ENCODE measurements at places on chromosomes 16 and 17. TPM values are rescaled to one million over a fixed set of nuclear protein-coding genes. Genes with fewer than 3 reads are reported as not detected.

DNA sequence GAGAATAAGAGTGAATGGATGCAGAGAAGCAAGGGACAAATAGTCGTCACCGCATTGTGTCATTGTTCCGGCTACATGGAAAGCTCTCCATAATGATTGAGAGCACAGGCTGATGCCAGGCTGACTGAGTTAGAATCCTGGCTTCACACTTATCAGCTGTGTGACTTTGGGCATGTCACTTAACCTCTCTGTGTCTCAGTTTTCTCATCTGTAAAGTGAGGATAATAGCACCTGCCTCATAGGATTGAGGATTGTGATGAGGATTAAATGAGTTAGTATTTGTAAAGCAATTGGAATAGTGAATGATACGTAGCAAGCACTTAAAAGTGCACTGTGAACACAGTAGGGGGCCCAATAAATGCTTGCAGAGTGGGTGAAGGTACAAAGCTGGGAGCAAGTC, 45.7 kb upstream of the LYRM9 start:
- no peaks in the 10 kb centered on the region for H3K36me3 ChIP-seq
- no peaks in the 10 kb centered on the region for H3K27me3 ChIP-seq
- no peak for DNase-seq

- peaks cover 42% of the 10 kb centered on the region for H3K27me3 ChIP-seq
- DNase-seq, result no peak
Measured at GRCh38 chr17:7706631-7707354, 1.8 kb downstream of the EFNB3 start.

DNA sequence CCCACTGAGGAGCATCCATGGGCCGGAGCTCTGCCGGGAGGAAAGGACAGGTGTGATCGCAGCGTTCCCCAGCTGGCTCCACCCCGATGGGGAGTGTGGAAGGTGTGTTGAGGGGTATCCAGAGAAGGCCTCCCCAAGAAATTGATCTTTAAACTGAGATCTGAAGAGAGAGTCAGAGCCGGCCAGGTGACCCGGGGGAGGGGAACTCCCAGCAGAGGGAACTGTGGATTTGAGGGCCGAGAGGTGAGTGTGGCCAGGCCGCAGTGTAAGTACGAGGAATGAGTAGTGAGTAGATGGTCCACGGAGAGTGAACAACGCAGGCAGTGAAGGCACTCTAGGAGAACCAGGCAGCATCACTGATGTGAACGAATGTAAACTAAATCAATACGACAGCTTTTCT, 80.2 kb downstream of the RPTOR start:
- H3K4me3 ChIP-seq, result no peak overlapping the region
- H3K4me1 ChIP-seq, result no peaks in the 10 kb centered on the region
- no peak overlapping the region for H3K27ac ChIP-seq
- H3K27me3 ChIP-seq, result no peaks in the 10 kb centered on the region

DNA sequence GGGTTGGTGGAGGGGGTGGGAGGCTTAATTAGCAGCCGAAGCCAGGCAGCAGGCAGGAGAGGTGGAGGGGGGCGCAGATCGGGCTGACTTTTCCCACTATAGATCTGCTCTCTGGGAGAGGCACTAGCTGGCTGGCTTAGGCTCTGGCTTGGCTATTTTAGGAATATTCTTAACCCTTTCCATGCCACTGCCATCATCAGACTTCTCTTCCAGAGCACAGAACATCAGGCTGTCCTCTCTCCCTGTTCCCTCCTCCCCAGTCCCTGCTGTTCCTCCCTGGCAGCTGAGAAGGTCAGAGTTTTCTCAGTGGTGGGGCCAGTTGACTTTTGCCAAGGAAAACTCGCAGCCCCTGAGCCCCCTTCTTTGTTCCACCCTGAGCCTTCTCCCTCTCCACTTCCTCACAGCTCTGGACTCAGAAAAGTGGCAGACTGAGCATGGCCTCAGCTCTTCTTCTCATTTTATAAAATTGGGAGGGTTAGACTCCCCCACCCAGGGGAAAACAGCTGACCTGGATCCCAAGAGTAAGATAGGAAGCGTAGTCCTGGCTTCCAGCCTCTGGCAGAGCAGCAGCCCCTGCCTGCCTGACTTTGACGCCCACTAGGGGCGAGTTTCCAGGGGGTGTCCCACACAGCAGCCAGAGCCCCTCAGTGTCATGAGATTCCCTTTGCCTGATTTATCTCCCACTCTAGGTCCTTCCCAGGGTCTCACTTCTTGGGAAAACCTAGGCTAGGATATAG, 9.9 kb upstream of the C1QL1 start:
- no peak for DNase-seq
- H3K4me3 ChIP-seq, result no peak overlapping the region
- H3K36me3 ChIP-seq, result no peaks in the 10 kb centered on the region
- H3K4me1 ChIP-seq, result peaks cover 38% of the 10 kb centered on the region

- H3K36me3 ChIP-seq, result no peaks in the 10 kb centered on the region
- H3K27me3 ChIP-seq, result peaks cover 13% of the 10 kb centered on the region
- no peak overlapping the region for H3K4me3 ChIP-seq
- H3K27ac ChIP-seq, result no peak overlapping the region
- no peaks in the 10 kb centered on the region for H3K4me1 ChIP-seq
- DNase-seq, result no peak
Measured at GRCh38 chr16:2858245-2859025, 465 bp upstream of the PRSS22 start.

DNA sequence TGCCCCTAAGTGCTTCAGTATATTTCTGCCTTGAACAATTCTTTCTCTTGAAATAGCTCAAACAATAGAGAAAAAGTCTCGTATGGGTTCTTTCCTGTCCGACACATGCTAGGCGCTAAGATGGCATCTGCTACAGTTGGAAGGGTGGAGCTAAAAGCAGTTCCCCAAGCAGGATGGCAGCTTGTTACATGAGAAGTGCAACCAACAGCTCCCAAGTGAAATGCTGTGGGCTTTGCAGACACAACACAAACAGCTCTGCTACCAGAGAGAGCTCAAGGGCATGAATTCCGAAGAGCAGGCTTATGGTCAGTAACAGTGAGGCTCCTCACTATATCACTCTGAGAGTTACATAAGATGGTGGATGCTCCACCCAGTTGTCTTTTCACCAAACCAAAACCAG, 83.8 kb downstream of the VPS53 start:
- H3K36me3 ChIP-seq, result peaks cover 38% of the 10 kb centered on the region
- no peak for DNase-seq
- H3K27me3 ChIP-seq, result no peaks in the 10 kb centered on the region
- no peak overlapping the region for H3K4me3 ChIP-seq
- no peak overlapping the region for H3K27ac ChIP-seq

ROGDI gene
- 95.0 TPM for total RNA-seq

DNA sequence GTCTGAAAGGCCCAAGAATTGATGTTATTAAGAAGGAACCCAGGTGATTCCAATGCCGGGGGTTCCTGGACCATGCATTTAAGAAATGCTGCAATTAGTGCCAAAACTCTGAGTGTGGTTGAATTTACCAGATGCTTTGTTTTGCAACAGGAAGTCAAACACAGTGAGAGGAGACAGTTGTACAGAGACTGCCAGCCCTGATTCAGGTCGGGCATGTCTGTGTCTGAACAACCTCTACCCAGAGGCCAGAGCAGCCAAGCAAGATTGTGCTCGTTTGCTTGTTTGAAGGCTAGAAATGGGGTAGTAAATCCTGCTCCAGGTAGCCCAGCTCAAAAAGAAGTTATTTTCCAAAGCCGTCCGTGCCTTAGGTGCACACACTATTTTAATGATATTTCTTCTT, 412.4 kb upstream of the ERCC4 start:
- no peaks in the 10 kb centered on the region for H3K4me1 ChIP-seq
- H3K27me3 ChIP-seq, result no peaks in the 10 kb centered on the region
- no peak overlapping the region for H3K4me3 ChIP-seq
- H3K36me3 ChIP-seq, result no peaks in the 10 kb centered on the region

MFAP4 gene
- 15.7 TPM for total RNA-seq

KRTAP2-3 gene
- total RNA-seq, result not detected

MRM3 gene
- total RNA-seq, result 15.5 TPM

- H3K27me3 ChIP-seq, result no peaks in the 10 kb centered on the region
- no peak overlapping the region for H3K4me3 ChIP-seq
- no peak overlapping the region for H3K27ac ChIP-seq
- no peaks in the 10 kb centered on the region for H3K36me3 ChIP-seq
Measured at GRCh38 chr17:43790311-43790940, 10.2 kb downstream of the CFAP97D1 start.

- no peaks in the 10 kb centered on the region for H3K27me3 ChIP-seq
- peak overlapping the region; percentile 72 for H3K4me3 ChIP-seq
- H3K36me3 ChIP-seq, result no peaks in the 10 kb centered on the region
- peak; percentile 84 for DNase-seq
Measured at GRCh38 chr17:35433075-35433894, 985 bp upstream of the SLFN12 start.

GRCh38 chr16:27737513-27737912, 187.6 kb downstream of the KATNIP start:
- H3K27ac ChIP-seq, result no peak overlapping the region
- H3K36me3 ChIP-seq, result peaks cover 18% of the 10 kb centered on the region
- no peak overlapping the region for H3K4me3 ChIP-seq
- H3K4me1 ChIP-seq, result no peaks in the 10 kb centered on the region
- H3K27me3 ChIP-seq, result no peaks in the 10 kb centered on the region

C16orf92 gene
- not detected for total RNA-seq

LCAT gene
- total RNA-seq, result 14.8 TPM

DNA sequence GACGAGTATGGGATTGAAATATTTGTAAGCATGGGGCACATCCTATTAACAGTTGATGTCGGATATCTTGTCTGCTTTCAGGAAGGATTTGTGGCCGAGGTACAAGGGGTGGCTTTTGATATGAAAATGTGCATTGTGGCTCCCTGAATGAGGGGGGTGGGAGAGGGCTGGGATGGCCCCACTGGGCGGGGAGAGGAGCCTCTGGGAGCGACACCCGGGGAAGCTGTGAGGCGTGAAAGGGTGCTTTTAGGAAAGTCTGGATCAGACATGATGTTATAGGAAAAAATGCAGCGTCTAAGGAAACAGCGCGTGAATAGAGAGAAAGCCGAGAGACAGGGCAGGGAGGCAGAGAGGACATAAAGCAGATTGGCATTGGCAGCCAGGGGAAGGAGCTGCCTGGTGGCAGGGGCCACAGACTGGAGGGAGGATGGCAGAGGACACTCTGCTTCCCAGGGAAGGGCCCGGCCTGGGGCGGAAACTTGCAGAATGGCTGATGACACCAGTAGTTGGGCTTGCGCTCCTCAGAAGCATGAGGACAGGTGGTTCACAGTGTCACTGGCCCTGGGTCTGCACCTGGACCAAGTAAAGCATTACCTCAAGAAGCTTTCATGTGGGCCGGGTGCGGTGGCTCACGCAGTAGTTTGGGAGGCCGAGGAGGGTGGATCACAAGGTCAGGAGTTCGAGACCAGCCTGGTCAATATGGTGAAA, 95.7 kb downstream of the NTN1 start:
- no peak overlapping the region for H3K4me3 ChIP-seq
- H3K4me1 ChIP-seq, result peaks cover 6% of the 10 kb centered on the region
- no peak for DNase-seq
- H3K36me3 ChIP-seq, result no peaks in the 10 kb centered on the region
- no peak overlapping the region for H3K27ac ChIP-seq
- H3K27me3 ChIP-seq, result no peaks in the 10 kb centered on the region

ABCA8 gene
- 54.5 TPM for total RNA-seq

- H3K4me1 ChIP-seq, result no peaks in the 10 kb centered on the region
- no peaks in the 10 kb centered on the region for H3K27me3 ChIP-seq
- H3K27ac ChIP-seq, result no peak overlapping the region
- H3K4me3 ChIP-seq, result no peak overlapping the region
Measured at GRCh38 chr16:72468582-72468981, 296.6 kb upstream of the PMFBP1 start.

- no peak overlapping the region for H3K27ac ChIP-seq
- DNase-seq, result no peak
- H3K36me3 ChIP-seq, result no peaks in the 10 kb centered on the region
- H3K4me3 ChIP-seq, result no peak overlapping the region
- peaks cover 33% of the 10 kb centered on the region for H3K4me1 ChIP-seq
- no peaks in the 10 kb centered on the region for H3K27me3 ChIP-seq
Measured at GRCh38 chr16:79097771-79098170, 502.8 kb downstream of the MAF start.

GAST gene
- not detected for total RNA-seq

DNA sequence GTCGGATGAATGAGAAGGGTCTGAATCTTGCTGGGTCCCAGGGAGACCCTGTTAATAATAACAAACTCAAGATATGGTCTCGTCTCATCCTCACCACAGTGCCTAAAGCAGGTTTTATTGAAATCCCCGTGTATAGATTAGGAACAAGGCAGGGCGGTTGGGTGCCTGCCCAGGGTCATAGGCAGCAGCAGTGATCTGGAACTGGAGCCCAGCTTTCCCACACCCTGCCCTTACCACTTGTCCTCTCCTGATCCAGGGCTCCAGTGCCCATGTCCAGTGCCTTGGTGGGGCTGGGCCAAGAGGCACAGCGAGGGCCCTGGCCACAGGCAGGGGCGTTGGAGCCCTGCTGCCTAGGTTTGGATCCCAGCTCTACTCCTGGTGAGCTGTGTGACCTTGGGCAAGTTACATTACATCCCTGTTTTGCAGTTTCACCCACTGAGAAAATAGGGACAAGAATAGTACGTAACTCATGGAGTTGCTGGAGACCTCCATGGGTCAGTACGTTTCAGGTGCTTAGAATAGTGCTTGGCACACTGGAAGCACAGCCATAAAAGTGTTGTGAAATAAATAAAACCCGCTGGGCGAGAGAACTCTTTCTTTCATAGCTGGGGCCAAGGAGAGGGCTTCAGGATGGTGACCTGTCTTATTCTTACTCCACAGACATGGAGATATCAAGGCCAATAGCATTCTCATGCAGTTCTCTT, 13.9 kb downstream of the SOCS3 start:
- H3K4me1 ChIP-seq, result peaks cover 39% of the 10 kb centered on the region
- no peak for DNase-seq
- no peak overlapping the region for H3K27ac ChIP-seq
- H3K27me3 ChIP-seq, result no peaks in the 10 kb centered on the region
- H3K36me3 ChIP-seq, result no peaks in the 10 kb centered on the region

DNA sequence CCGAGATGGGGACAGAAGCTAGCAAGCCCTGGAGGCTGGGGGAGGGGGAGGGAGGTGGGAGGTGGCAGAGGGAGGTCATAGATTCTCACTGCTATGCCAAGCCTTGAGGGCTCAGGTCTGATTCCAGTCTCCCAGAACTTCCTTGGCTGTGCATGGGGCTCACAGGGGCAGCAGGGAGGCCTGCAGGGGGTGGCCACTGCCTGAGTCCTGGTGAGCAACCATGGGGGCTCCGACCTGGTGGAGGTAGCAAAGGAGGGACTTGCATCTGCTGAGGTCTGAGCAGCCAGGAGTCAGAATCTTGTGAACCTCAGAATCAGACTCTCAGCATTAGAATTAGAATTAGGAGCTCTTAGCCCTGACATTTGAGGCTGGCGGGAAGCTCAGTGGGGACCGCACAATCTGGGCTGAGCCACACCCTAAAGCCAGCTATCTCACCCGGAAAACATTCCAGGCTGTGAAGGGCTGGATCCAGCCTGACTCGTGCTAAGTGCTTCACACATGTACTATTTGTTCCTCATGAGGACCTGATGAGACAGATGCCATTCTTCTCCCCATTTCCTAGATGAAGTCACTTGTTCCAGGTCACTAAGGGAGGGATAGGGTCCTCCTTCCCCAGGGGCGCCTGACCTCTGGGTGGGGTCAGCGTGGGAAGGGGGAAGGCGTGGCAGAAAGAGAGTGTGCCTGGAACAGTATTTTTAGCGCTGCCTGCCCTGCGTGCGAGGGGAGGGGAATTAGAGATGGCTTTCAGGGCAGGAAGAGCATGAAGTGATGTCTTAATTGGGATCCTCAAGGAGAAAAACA, 17.3 kb upstream of the KCNJ12 start:
- H3K4me3 ChIP-seq, result no peak overlapping the region
- no peaks in the 10 kb centered on the region for H3K36me3 ChIP-seq
- no peaks in the 10 kb centered on the region for H3K27me3 ChIP-seq

JPH3 gene
- not detected for total RNA-seq

GRCh38 chr16:84302111-84302954, 7.7 kb downstream of the WFDC1 start:
- H3K4me3 ChIP-seq, result no peak overlapping the region
- H3K36me3 ChIP-seq, result no peaks in the 10 kb centered on the region
- peaks cover 17% of the 10 kb centered on the region for H3K4me1 ChIP-seq
- DNase-seq, result no peak
- peak overlapping the region; percentile 70 for H3K27ac ChIP-seq

Data from heart left ventricle (tissue), 16 donors.